ENCODE measurements at places on chromosomes 12 and 14. TPM values are rescaled to one million over a fixed set of nuclear protein-coding genes. Genes with fewer than 3 reads are reported as not detected.

DNA sequence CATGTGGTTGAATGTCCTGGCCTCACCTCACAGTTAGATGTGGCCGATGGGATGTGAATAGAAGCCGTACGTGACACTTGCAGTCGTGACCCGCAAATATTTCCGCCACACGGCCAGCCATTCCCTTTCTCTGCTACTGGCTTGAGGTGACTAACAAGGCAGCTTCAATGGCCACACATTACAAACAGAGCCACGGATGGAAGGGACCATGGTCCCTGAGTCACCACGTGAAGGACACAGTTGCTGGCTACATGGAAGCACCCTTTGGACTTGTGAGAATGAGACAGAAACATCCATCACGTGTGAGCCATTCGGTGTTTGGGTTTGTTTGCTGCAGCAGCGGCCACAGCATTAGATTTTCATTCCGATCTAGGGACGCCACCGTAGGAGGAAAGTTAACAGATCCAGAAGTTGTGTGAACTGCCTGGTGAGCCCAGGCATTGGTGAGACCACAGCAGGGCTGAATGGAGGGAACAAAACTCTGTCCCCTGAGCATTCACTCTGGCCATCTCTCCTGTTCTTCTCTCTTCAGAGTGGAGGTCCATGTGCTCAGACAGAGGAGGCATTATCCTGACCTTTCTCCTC is 33.5 kb upstream of the ADGRD1 start:
- DNase-seq, result no peak

Gene DCN
- total RNA-seq, result not detected

Gene OAS2
- 0.98 TPM for total RNA-seq

Gene SUDS3
- total RNA-seq, result 64.8 TPM

- no peak for DNase-seq
Observed at GRCh38 chr14:35438910-35439713, 34.6 kb upstream of the NFKBIA start.

GRCh38 chr14:24411443-24412389 is 12.9 kb downstream of the NYNRIN start:
- DNase-seq, result no peak

DNA sequence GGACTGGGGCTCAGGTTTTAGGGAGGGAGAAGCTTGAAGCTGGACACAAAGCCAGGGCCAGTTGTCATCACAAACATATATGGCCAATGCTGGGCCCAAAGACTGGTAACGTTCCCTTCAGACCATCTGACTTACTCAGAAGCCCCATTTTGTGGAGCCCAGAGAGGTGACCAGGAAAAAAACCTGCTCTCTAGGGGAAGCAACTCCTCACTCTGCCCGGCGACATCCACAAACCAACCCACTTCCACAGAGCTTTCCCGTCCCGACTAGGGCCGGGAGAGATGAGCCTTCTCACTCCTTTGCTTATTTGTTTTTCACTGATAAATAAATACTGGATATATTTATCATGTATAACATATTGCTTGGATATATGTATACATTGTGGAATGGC is 180.9 kb upstream of the RTL1 start:
- no peak for DNase-seq

DNA sequence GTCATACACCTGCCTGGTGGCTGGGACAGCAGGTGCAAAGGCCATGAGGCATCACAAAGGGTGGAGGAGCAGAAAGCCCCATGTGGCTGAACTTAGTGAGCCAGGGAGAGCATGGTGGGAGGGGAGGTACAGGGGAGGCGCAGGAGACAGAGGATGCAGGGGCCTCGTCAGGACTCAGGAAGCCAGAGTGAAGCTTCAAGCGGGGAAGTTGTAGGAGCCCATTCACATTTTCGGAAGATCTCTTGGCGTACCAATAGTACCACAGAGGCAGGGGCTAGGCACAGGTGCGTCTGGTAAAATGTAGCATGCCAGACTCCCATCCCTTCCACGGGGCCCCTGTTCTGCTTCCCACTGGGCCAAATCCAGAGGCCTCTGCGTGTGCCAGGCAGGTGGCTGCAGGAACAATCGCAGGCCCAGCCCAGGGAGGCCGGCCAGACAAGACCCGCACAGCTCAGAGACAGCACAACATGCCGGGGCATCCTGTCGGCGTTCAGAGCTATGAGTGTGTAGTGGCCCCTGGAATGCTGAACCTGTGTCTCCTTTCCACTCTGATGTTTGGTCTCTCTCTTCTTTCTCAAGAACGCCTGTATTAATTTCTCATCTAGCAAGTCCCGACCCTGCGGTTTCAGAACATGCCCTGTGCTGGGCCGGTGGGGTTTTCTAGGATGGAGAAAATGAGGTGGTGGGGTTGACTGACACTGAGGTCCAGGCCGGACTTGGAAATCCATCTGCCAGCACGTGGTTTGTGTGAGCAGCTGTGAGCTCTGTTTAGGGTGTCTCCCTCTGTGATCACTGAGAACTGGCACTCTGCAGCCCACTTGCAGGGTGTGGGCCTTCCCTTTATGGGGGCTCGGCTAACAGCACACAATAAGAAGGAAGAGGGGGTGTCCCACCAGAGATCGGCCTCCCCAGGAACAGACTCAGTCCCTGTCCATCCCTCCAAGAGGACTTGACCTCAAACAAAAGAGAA is 5.5 kb upstream of the TMEM132D start:
- no peak for DNase-seq

Gene RNASE3
- not detected for total RNA-seq

DNA sequence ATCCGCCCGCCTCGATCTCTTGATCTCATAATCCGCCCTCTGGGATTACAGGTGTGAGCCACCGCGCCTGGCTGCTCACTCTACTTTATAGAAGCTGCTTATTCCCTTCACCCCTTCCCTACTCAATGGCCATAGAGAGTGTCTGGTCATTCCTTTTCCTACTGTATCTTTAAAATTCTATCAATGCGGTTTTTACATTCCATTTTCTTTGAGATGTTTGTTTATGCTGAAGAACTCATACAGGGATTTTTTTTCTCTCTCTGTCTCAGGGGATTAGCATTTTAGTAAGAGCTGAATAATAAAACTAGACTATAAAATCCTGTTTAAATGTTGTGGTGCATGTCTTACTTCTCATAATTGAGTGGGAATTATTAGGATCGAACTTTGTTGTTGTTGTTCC is 218.6 kb upstream of the FOXN3 start:
- no peak for DNase-seq

Gene WDR89
- 18.2 TPM for total RNA-seq

Gene KRT82
- total RNA-seq, result not detected

- DNase-seq, result no peak
Observed at GRCh38 chr14:103708750-103709187, 6.5 kb downstream of the XRCC3 start.

Gene ZDHHC22
- not detected for total RNA-seq

DNA sequence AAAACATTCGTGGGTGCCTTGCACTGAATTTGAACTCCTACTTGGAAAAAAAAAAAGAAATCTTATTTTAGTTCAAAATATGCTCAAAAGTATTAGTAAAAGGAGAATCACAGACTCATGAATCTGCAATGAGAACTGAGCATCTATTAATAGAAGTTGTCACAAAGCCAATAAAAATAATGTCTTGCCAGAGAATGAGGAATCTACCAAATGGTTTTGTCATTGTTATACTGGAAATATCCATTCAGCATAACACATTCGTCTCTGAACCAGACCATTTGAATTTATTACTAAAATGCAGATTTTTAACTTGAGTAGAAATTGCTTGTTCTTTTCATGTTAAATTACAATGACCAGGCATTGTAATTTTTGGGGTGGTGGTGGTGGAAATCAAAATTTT is 11.6 kb upstream of the PTPRB start:
- no peak for DNase-seq

GRCh38 chr12:77060136-77060882 is 5.1 kb downstream of the E2F7 start:
- DNase-seq, result no peak

Gene FAR2
- 11.0 TPM for total RNA-seq

DNA sequence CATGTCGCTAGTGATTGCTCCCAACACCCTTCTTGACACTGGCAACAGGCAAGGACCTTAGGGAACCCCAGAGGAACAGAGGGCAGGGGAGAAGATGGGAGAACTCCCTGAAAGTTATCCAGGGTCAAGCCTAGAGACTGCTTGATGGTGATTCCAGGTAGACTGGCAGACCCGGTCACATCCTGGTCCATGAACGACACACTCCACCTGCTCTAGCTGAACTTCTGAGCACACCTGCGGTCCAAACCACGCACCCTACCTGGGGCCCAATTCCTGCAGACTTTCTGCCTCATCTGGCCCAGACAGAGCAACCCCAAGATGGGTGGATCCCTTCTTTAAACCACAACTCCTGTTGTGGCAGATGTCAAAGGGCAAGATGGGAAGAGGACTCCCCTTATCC is 34.2 kb downstream of the NCKAP5L start:
- DNase-seq, result no peak

GRCh38 chr12:88644946-88645702 is 64.9 kb upstream of the KITLG start:
- no peak for DNase-seq
